ENCODE measurements at places on chromosomes 6 and 20.

- DNase-seq: no peak
Measured at GRCh38 chr20:36499723-36500501, 41.4 kb upstream of the MYL9 start.

- no peak for DNase-seq
Measured at GRCh38 chr6:159525445-159526025, 167.5 kb downstream of the SOD2 start.

DNA sequence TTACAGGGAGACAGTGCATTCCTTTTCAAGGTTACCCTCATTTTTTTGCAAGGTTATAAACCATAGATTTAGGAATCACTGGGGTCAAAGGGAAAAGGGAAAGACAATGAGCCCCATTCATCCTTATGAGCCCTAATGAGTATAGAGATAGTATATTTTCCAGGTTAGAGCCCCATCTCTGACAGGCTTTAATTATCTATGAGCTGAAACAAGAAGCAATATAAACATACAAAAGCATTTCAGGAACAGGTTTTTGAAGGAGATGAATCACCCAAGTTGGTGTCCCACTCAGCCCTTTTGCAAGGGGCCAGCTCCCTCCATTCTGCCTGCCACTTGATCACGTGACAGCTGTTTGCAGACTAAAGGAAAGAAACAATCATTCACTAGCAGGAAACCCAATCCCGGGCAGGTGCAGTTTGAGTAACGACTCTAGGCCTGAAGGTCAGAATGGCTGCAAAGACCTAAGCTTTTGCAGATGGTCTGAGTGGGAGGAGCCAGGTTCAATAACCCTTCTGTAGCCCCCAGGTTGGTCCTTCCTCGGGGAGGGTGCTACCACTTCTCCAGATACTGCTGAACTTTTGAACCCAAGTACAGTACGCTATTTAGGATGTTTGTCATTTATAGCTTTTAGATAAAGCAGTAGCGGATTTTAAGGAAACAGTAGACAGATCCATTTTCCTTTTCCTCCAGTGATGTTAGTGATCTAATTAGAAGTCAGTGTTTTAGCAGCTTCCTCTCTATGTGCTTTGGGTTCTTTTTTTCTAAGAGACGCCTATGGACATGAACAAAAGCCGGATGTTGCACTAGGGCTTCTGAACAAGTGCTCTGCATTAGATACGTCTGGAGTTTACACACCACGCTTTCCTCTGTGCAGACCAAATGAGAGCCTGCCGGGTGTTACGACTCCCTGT, 253.2 kb downstream of the SOX4 start:
- DNase-seq: no peak

DNA sequence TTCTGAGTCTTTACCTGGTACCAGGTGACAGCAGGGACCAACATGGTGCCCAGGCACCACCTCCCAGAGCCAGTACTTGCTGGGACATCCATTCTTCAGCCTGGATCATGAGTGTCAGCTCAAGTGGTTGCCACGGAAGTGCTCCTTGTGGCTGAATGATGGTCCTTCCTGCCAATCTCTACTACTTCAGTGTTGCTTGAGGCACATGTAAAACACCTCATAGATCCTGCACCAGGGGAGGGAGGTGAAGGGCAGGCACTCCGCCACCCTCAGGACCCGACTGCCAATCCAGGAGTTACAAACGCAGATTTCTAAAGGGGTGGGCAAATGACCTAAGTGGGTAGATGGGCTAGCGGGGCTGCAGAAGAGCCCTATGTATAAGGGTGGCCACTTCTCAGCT, 226.0 kb downstream of the PREX1 start:
- DNase-seq: no peak

DNA sequence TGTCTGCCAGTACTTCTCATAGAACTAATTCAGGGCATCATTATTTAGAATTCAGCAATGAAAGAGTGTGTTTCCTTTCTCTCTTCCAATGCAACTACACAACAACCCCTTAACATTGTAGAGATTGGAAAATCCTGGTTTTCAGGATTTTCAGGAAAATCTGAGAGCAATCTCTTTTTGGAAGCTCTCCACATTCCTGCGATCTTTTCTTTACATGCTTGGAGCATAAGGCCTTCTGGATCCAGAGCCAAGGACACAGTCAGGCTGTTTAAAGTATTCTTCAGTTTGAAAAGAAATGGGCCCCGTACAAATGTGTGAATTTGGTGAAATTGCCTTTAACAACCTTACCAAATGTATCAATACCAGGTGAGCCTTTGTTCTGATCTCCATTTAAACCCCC, 469.7 kb downstream of the PKHD1 start:
- no peak for DNase-seq

- no peak for DNase-seq
Measured at GRCh38 chr6:11113038-11113437, 1.5 kb upstream of the ERVFRD-1 start.

Data from GM12892 (cell line).